ENCODE measurements at places on chromosomes 1 and 21.
A peak's percentile ranks its signal among the peaks of the same experiment; 100 is the strongest.

GRCh38 chr1:153122831-153123421 is 9.6 kb upstream of the SPRR2F start:
- peak; percentile 40 for DNase-seq

DNA sequence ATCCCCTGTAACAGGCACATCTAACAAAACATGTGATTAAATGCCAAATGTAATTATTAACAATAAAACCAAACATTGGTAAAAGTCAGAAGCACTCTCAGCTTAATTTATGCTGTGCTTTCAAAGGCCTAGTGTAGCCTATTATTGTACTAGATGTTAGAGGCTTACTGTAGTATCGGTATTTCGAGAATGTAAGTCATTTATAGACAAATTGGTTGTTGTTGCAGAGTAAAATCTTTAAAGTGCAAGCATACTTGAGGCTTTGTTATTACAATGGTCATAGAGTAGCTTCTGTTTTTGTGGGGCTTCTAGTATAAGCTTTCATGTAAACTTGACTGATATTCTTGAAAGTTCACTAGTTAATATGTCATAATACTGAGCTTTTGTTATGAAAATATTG is 965.8 kb downstream of the PLA2G4A start:
- DNase-seq: no peak

GRCh38 chr1:156927215-156928042 is 7.0 kb downstream of the LRRC71 start:
- DNase-seq: no peak

- DNase-seq: no peak
Measured at GRCh38 chr1:156310962-156311361, 11.9 kb upstream of the VHLL start.

GRCh38 chr1:28067523-28068090 is 20.8 kb downstream of the EYA3 start:
- DNase-seq: no peak

DNA sequence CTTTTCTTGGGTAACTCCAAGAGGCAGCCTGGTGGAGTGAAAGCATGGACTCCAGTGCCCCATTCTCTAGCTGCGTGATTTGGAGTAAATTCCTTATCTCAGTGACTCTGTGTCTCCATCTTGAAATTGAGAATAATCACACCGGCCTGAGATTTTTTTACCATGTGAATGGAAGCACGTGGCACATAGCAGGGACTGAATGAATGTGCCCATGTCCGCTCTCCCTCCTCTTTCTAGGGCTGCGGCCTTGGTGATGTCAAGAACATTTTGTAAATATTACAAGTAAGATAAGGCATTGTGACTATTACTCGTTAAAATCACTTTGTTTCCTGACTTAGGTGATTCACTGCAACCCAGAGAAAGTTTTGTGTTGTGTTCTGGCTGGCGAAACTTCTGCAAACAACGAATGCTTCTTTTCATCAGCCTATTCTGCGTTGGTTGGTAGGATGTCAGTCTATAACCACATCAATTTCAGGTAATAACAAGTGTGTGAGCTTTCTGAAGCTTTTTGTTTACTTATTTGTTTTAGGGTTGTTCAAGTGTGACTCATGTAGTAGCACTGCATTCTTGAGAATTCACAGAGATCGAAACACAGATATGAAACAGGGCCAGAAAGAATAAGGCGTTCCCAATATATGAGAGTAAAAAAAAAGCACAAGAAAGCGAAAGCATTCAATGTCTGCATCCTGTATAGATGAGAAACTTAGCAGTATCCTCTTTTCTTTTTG is 135.7 kb upstream of the SLC45A1 start:
- peak; percentile 87 for DNase-seq

DNA sequence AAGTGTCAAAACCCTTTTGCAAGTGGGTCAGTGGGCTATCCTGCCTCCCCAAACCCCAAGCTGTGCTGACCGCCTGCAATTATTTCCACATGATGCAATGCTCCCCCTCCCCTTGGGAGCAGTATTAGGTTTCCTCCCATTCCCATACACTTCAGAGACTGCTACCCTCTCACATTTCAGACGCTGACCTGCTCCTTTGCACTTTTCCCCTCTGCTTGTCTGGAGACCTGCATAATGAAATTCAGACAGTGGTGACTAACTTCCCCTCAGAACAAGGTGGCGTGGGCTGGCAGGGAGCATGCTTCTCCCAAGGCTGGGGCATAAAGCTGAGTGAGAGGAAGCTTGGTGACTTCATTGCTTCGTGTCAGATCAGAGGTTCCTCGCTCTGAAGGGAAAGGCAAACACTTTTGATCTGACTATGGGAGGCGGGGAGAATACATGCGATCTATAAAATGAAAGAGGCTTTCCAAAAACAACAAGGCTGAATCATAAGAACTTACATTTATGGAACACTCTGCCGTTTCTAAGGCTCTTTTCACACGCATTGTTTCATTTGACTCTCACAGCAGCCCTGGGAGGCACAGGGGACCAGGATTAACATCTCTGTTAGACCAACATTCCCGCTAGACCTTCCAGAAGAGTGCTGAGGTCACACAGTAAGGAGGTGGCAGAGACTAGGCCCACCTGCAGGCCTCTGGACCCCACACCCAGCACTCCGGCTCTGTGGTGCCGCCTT is 27.5 kb upstream of the ROR1 start:
- no peak for DNase-seq

- DNase-seq: no peak
Measured at GRCh38 chr1:3895279-3895950, 4.7 kb downstream of the C1orf174 start.

- DNase-seq: no peak
Measured at GRCh38 chr1:117930173-117930447, 571 bp downstream of the WDR3 start.

DNA sequence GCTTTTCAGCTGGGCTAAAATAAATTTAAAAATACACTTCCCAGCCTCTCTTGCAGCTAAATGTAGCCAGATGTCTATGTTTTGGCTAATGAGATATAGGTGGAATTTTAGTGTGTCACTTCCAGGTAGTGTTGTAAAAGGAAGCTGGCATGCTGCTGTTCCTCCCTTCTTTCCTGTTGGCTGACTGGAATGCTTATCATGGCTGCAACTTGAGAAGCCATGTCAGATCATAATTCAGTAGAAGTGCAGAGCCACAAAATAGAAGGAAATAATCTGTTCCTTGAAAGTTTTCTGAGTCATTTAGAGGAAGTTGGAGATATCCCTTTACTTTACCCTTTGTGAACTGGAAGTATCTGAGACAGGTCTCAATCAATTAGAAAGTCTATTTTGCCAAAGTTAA is 10.9 kb upstream of the RBM15 start:
- no peak for DNase-seq

DNA sequence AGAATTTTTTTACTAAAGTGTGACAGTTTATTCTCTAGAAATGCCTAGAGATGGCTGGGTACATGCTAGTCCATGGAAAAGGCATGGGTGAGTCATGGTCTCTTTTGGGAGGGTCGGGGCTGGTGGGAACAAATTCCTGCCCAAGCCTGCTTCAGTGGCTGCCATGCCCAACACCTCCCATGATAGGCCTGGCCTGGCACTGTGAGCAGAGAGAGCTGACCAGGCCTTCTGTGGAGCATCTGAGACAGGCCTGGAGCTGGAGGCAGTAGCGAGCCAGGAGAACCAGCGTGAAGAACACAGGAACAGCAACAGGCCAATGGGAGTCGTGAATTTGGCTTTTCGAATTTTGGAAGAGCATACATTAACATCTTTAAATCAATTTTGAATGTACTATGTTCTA is 209.2 kb downstream of the SDCCAG8 start:
- no peak for DNase-seq

DNA sequence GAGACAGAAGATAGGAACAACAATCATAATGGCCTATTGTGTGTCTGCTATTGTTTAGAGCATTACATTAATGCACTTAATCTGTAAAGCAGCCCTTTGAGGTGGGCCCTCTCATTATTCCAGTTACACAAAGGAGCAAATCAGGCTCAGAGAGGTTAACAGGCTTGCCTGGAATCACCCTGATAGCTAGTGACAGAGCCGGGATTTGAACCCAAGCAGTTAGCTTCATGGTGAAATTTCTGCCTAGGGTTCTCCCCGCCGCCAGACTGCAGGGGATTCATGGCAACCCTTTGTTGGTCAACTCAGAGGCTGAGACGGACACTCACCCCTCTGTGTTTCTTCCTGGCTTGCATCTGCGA is 7.1 kb downstream of the HEYL start:
- DNase-seq: no peak

DNA sequence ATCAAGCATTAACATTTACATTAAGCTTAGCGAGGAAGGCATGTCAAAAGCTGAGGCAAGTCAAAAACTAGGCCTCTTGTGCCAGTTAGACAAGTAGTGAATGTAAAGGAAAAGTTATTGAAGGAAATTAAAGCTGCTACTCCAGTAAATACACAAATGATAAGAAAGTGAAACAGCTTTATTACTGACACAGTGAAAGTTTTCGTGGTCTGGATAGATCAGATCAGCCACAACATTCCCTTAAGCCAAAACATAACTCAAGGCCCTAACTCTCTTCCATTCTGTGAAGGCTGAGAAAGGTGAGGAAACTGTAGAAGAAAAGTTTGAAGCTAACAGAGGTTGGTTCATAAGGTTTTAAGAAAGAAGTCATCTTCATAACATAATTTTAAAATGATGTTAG is 131.9 kb downstream of the VAV3 start:
- DNase-seq: no peak

- DNase-seq: no peak
Measured at GRCh38 chr21:36419996-36420395, 34.8 kb downstream of the CHAF1B start.

- no peak for DNase-seq
Measured at GRCh38 chr1:234277161-234277868, 95.9 kb upstream of the COA6 start.

DNA sequence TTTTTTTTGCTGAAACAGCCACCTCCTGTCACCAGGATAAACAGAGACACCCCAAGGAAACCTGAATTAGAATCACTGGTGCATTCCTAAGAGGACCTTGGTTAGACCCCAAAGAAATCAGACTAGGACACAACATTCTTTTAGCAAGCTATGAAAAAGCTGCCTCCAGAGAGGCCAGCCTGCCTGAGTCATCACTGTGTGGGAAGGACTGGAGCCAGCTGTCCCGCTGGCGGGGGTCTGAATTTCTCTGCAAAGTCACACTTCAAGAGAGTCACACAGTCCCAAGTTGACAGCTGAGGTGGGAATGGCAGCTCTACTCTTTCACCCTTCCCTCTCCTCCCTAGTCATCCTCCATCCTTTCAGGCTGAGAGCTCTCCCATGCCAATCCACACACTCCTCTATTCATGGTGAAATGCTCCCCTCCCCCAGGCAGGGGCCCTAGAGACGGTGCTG is 405.0 kb upstream of the POU3F1 start:
- no peak for DNase-seq

DNA sequence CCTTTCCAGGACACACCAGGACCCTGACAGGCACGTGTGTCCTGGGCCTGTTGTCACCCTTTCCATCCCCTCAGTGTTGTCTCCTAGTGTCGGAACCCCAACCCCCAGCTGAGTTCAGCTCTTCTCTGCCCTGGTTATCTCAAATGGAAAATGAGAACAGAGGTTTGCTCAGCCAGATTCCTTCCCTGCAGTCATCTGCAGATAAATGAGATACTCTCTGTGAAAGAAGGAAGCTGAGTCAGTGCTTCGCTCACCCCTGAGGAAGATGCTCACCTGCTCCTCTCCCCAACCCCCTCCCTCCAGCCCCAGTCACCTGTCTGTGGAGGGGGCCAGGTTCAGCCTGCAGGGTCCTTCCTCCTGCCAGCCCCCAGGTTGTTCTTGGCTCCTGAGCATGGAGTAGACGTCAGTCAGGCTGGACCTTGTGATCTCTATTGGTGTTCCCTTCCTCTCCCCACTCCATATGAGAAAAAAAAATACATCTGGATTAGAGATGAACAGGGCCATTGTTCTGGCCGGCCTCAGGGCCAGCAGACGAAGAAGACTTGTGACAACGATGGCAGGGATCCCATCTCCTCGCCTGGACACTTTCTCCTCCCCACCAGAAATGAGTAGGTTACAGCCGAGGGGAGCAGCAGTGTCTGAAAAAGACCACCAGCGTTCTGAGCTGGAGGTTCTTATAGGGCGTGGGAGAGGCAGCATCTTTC is 20.9 kb downstream of the PHGDH start:
- DNase-seq: no peak

DNA sequence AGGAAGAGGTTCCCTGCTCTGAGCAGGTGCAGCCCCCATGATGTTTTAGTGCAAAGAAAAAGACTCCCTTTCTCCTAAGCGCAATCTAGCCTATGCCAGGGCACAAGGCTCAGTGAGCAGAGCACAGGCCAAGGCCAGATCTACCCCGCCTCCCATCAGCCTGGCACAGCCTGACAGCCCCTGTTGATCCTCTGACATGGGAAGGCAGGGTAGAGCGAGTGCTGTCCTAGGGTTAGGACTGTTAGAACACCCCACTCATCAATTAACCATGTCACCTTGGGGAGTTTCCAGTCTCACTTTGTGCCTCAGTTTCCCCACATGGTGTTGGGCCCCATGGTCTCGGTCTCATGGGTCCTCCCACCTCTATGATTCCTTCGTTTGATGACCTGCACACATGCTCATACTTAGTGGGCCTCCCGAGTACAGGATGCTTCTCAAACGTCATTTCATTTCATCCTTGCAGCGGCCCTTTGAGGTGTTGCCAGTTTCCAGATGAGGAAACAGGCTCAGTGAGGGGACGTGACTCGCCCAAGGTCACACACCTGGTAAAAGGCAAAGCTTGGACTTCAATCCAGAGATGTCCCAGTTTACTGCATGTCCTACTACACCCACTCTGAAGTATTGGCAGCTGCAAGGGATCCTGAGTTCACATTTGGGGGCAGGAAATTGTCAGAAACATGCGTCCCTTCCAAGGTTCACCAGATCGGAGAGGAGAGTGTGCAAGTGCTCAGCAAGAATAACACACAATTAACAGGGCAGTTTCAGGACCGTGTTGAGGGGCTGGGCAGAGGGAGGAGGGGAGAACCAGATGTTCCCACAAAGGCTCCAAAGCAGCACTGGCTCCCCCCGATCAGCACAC is 213.3 kb downstream of the TRABD2B start:
- DNase-seq: no peak

GRCh38 chr1:159341736-159342135 is 39.6 kb downstream of the FCER1A start:
- DNase-seq: no peak

DNA sequence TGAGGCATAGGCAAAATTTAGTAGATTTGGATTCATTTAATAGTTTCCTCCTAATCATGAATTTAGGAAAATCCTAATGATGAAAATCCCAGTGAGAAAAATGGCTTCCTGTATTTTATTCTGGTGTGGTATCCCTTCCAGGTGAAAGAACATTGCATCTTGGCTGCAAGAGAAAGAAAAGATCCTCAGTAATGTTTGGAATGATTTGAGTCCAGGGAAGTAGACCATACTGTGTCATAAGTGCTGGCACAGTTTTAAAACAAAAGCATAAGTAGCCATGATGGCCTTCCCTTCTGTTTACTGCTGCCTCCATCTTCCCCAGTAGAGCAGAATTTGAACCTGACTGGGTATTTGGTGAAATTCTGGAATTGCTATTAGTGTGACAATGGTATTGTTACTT is 52.8 kb downstream of the CACHD1 start:
- no peak for DNase-seq

GRCh38 chr1:3156936-3157335 is 87.9 kb downstream of the PRDM16 start:
- no peak for DNase-seq

- DNase-seq: peak; percentile 60
Measured at GRCh38 chr1:56133522-56134472, 445.6 kb downstream of the PLPP3 start.

GRCh38 chr1:17599291-17599953 is 59.9 kb downstream of the ARHGEF10L start:
- DNase-seq: no peak

GRCh38 chr1:14996133-14997050 is 157.2 kb upstream of the TMEM51 start:
- no peak for DNase-seq

All from GM12878 (cell line).